ENCODE measurements at places on chromosomes 12 and 14.

DNA sequence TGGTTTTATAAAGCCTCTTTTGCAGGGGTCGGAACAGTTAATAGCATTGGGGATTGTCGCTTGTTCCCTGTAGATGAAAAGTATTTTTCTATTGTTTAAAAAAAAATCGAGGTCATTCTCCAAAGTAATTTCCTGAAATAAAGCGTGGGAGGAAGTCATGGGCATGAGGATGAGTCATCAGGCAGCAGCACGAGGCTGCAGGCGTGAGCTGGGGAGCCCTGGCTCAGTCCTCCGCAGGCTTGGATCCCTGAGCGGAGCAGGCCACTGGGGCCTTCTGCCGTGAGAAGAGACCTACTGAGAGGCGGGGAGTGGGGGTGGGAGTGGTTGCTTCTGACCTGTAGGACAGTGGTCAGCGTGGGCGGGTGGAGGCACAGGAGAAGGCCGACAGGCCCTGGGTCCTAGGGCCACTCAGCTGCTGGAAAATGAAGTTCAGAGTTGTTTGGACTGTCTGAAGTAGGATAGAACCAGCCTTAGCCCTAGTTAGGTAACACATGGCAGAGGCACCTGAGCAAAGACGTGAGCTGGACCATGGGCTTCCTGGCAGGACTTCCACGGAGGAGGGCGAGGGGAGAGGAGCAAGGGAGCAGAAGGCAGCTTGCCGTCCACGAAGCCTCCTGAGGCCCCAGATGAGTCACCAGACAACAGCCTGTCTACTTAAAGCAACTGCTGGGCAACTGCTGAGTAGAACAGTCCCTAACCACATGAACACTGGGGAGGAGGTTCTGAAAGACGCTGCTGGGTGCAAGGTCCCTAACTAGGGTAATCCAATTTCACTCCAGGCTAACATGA, 21.1 kb upstream of the LGALS3 start:
- peak; percentile 75 for DNase-seq

DNA sequence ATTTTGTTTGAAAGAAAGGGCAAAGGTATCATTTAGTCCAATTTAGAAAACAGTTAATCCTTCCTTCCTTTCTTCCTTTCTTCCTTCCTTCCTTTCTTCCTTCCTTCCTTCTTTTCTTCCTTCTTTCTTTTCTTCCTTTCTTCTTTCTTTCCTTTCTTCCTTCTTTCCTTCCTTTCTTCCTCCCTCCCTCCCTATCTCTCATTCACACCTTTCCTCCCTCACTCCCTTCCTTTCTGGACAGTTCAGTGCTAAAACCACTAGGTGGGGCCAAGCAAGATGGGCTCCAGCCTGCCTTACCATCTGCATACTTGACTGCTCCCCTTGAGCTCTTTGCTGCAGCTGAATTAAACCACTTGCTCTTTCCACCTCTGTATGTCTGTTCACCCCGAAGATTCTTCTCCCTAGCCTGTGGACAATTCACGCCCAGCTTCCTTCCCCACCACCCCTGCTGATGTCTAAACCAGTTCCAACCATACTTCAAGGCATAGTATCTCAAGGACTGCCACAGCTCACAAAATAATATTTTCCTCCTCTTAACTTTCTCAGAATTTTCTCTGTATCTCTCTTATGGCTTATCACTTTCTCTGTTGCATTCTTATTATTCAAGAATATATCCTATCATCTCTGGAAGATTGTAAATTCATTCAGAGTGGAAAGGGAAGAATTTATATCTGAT, 78.0 kb downstream of the DBX2 start:
- DNase-seq: no peak

GRCh38 chr14:81256289-81256960, 35.7 kb upstream of the GTF2A1 start:
- DNase-seq: no peak

DNA sequence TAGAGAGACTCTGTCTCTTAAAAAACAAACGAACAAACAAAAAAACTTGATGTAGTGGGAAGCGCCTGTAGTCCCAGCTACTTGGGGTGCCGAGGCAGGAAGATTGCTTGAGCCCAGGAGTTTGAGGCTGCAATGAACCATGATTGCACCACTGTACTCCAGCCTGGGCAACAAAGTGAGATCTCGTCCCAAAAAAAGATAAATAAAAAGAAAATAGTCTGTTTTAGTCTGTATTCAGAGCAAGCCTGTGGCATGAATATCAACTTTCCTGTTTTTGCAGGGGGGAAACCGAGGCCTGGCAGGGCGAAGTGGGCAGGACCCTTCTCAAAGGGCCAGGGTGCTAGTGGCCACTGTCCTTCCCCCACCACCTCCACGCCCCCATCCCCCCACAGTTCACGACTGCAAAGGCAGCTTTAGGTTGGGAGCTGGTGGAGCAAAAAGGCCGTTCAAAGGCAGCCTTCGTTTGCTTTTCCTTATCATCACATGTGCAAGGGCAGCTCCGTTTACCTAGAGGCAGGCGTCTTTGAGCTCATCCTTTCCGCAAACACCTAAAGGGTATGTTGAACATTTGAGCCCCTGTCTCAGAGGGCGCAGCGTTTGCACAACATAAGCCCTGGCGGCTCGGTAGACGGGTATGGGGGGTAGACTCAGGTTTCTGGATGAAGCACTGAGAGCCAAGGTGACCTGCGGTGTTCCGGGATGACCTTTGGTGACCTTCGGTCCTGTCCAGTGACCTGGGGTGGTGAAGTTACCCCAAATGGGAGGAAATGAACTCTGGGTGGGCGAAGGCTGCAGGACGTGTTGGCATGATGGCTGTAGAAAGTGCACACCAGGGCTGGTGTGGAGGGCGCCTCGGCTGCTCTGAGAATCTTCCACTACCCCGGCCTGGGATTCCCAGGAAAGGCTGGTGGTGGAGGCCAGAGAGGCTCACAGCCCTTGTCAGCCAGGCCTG, 8.7 kb upstream of the MEG3 start:
- DNase-seq: peak; percentile 18

GRCh38 chr12:92927436-92928281, 1.4 kb downstream of the EEA1 start:
- DNase-seq: no peak

DNA sequence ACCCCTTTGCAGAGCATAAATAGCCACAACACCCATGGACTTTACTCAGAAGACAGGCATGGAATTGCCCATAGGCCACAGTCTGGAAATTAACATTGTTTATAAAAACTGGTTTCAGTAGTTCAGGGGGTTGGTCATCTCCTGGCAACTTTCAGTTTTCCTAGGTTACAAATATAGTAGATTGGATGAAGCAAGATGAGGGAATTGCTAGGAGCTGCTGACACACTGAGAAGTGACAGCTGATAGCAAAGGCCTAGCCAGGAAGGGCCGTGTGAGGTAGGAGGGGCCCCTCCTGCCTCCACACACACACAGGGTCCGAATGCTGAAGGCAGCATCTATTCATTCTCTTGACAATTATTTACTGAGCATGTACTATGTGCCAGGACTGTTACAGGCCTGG, 8.3 kb downstream of the GALNT16 start:
- no peak for DNase-seq

DNA sequence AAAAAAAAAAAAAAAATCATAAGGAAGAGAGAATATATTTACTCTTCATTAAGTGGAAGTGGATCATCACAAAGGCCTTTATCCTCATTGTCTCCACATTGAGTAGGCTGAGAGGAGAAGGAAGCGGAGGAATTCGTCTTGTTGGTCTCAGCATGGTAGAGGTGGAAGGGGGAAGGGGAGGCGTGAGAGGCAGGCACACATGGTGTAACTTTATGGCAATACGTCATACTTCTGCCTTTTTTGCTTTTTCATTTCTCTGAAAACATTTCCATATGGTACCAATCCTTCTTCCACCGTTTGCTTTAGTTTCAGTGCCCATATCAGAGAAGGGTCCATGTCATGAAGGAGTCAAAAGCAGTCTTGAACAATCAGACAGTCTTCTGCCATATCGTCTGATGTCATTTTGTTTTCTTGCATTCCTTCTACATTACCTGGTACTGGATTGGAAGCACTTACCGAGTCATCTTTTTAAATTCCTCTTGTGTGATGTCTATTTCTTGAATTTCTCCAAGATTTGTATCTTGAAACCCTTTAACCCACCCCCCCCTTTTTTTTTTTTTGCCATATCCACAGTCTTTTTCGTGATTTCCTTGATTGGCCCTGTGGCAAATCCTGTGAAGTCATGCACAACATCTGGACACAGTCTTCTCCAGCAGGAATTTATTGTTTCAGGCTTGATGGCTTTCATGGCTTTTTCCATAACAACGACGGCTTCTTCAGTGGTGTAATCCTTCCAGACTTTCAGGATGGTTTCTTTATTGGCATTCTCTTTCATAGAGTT, 8.9 kb downstream of the FUT8 start:
- no peak for DNase-seq

GRCh38 chr14:53149668-53150316, 3.3 kb downstream of the DDHD1 start:
- DNase-seq: no peak

DNA sequence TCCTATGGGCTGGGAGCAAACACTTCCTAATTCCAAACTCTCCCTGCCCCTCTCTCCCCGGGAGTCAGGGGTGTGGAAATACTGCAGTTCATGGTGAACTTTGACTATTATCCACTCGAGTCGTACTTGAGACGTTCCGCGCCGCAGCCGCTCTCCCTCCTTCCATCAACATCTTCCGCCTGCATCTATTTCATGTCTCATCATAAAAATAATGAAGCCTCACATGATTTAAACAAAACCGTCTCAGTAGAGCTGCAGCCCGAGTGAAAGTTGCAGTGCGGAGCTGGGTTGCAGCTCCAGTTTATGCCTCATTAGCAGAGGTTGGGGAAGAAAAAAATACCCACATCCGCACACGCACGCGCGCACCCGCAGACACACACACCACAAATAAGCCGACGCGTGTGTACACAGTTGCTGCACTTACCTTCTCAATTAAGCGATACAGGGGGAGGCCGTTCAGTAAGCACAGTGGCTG, 283 bp downstream of the LMO3 start:
- peak; percentile 35 for DNase-seq

All from left hindlimb (tissue), 1 donor.